Left lobe of liver (tissue), 2 donors: ENCODE measurements at places on chromosomes 2 and 18. TPM values are rescaled to one million over a fixed set of nuclear protein-coding genes. Genes with fewer than 3 reads are reported as not detected.

SNORC gene
- total RNA-seq: 15.5 TPM

DLX2 gene
- total RNA-seq: not detected

NTSR2 gene
- not detected for total RNA-seq

POTEI gene
- not detected for total RNA-seq

GBX2 gene
- not detected for total RNA-seq

RALB gene
- total RNA-seq: 16.3 TPM

CFC1B gene
- not detected for total RNA-seq

ITGAV gene
- 15.3 TPM for total RNA-seq

DPYSL5 gene
- total RNA-seq: not detected

UGT1A3 gene
- total RNA-seq: 52.8 TPM

SIX2 gene
- not detected for total RNA-seq

SCYGR4 gene
- not detected for total RNA-seq

CRYGC gene
- not detected for total RNA-seq

OBSL1 gene
- 43.6 TPM for total RNA-seq

SIGLEC15 gene
- total RNA-seq: 0.20 TPM

CD8B2 gene
- not detected for total RNA-seq

ADRA2B gene
- total RNA-seq: 11.4 TPM

MORN2 gene
- total RNA-seq: 4.6 TPM

REG3G gene
- 0.53 TPM for total RNA-seq

ADCY3 gene
- 4.2 TPM for total RNA-seq

CHRND gene
- total RNA-seq: not detected
